ENCODE measurements at places on chromosomes 6 and 20.
A peak's percentile ranks its signal among the peaks of the same experiment; 100 is the strongest.

GRCh38 chr6:99841297-99841696, 152.7 kb downstream of the MCHR2 start:
- no peak for DNase-seq

DNA sequence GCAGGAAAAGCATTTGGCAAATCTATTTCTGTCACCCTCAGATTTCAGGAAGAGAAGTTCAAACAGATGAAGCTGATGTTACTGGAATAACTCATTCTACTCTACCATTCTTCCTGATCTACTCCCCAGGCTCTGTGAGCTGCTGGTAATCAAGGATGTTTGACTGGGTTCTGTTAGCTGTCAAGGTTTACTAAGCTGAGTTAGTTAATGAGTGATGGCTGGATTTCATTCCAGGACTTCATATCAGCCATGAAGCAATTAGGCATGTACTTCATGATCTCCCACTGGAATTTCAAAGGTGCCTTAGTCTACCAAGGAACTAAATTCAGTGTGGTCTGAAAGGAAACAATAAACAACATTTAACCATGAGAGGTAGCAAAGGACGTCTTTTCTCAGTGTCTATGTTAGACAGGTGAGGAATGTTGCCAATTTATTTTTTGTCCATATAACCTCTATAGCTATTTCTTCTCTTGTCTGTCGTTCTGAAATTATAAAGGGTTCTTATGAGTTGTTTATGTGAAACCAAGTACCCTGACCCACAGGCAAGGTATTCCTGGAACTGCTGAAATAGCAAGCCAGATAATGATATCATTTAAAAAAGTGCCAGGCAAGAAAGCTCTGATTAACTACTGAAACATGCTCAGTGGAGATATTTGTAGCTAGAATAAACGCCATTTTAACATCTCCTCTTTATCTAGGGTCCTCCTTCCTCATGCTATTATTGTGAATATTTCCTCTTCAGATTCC, 112.9 kb downstream of the BACH2 start:
- no peak for DNase-seq

GRCh38 chr6:125188037-125188436, 34.5 kb downstream of the TPD52L1 start:
- peak; percentile 38 for DNase-seq

DNA sequence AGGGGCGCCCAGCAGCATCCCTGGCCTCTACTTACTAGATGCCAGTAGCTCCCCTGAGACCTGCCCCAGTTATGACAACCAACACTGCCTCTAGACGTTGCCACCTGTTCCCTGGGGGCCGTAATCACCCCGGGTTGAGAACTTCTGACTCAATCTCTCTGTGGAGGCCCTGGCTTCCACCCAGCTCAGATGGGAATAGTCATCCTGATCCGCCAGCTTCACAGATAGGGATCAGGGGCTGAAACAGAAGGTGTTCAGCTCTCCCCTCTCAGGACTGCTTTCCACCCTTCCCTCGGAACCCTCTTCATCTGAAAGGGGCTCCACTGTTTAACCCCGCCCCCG, 3.3 kb downstream of the CAPN11 start:
- peak; percentile 59 for DNase-seq

DNA sequence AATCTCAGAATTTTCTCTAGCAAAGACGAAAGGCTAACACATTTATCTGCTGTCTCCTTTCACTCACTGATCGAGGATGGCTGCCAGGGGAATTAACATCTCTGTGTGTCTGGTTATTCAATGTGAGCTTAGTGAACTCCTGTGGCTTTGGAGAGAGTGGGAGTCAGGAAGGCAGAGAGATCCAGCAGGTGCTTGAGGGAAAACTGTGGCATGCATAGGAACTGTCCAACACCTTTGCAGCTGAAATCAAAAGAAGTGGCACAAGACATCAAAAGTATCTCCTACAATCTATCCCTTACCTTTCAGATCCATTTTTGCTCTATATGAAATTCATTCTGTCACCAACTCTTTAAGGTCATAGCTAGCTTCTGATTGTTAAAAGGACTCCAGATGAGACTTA, 11.8 kb upstream of the FAM184A start:
- DNase-seq: no peak

DNA sequence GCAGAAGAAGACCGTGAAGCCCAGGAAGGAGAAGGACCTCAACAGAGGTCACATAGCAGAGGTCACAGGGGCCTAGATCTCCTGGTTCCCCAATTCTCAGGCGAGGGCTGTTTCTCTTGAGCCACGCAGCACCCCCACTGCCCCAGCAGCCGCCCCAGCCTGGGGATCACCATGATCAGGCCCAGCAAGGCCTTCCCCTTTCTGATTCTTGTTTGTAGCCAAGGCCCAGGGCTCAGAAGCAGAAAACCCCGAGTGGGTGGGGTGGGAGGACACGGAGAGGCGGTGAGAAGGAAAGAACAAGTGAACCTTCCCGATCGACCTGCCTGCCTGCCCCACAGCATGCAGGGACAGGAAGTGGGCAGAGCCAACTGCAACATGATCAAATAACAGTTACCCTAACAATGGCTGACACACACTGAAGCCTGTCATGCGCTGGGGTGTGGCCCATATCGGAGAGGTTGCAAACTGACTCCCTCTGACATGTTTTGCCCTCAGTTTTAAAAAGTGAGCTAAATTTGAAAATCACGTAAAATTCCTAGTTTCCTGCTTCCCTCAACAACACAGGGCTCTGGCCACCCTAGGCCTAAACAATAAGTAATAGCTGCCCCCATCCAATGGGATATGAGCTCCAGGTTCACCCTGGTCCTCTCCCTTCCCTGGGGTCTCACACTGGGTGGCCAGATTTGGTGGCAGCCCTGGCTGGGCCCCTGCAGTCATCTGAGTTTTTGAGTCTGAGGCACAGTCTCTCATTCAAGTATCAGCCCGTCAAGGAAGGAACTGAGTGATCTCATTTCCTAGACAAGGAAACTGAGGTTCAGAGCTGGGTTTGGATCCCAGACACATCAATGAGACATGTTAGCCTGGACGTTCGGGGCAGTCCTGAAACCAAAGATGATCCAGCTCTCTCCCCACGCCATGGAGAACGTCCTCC, 6.5 kb downstream of the PEDS1 start:
- DNase-seq: peak; percentile 34

DNA sequence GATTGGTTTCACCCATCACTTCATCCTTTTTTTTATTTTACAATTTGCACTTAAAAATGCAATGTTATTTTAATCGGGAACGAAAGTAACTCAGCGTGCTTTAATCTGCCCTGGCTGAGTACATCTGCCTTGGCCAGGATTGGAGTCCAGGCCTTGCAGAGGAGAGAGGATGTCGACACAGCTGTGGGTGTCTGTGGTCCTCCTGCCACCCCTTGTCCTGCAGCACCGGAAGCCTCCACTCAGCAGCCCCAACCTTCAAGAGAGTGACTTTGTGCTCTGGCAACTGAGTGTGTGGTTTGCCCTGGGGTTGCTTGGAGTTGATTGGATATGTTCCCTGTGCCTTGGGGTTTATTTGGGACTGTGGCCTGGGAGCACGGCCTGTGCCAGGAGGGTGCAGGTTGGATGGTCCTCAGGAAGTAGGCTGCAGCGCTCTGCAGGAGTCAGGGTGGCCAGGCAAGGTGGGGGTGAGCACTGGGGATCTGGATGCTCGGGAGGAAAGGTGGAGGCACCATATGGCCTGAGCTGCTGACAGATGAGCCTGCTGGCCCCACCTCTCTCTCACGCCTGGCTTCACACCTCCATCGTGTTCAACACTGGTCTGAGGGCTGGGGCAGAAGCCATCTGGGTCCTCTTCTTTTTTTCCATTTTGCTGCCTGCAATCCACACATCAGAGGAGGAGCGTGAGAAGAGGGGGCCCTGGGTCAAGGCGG, 4.3 kb downstream of the MYT1 start:
- DNase-seq: peak; percentile 2

DNA sequence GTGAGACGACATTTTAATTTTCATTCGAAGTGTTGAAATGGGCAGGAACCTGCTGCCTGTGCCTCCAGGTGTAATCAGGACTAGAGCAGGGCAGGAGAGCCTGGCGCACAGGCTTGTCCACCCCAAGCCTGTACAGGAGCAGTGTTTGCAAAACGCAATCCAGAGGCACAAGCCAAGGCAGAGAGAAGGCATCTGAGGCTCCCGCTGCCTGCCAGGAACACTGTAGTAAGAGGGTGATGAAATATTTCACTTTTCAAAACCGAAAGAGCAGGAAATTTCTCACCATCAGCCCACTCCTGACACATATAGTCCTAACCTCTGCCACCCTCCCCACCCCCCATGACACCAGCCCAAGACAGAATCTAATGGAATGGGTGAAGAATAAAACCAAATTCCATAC, 132.5 kb downstream of the RTN4IP1 start:
- no peak for DNase-seq

DNA sequence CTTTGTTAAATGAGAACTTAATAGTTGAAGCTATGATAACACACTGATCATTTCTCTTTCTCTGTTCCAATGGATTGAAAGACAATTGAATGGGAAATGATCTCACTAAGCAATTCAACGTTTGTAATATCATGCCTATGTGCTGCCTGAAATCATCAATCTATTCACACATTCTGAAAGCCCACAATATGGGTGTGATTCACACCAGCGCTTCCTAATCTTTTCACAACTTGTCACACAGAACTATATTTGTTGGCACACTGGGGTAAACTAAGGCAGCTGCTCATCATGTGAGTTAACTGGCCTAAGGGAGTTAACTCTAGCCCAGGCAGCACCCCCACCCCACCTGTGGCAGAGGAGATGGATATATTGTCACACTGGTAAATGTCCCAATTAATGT, 37.1 kb upstream of the UTRN start:
- no peak for DNase-seq

DNA sequence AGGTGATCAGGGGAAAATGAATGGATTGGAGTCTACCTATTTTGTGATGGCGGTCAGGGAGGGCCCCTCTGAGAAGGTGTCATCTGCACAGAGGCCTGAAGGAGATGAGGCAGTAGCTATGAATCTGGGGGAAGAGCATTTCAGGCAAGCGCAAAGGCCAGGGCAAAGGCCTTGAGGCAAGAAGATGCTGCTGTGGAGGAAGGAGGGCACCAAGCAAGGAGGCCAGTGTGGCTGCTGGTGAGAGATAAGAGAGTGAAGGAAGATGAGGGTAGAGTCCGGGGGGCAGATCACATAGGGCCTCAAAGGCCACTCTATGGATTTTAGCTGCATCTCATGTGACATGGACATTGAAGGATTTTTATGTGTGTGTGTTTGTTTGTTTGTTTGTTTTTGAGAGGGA, 20.6 kb upstream of the CSNK2A1 start:
- no peak for DNase-seq

DNA sequence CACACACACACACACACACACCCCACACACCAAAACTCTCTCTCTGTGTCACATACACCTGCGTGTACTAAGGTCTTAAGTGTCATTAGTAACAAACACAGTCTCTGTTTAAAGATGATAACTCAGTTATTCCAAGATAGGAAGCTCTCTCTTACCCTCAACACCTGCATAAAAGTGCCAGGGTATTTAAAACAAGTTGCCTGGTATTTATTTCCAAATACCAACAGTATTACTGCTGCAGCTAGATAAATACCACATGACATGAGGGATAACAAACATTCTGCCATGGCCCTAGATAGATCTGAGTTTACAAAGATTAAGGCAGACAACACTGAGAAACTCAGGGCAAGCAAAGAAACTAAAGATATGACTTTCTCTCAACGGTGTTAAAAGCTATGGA, 118.5 kb downstream of the SIM1 start:
- no peak for DNase-seq

- DNase-seq: peak; percentile 25
Observed at GRCh38 chr6:551405-551804, 105.5 kb downstream of the HUS1B start.

DNA sequence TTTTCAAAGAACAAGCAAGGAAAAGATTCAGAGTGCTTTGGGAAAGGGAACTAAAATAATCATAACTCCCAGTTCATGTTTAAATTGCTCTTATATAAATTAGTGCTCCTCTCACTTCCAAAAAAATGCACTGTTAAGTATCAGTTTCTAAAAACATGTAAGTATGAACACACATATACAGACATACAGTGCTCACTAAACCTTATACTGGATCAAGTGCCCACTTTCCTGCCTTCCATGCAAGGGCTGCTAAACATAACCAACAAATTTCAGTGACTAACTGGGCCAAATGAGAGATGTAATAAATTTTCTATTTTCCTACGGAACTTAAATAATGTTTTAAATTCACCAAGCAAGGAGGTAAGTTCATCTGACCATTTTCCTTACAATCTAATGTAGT, 6.4 kb downstream of the TFAP2A start:
- no peak for DNase-seq

DNA sequence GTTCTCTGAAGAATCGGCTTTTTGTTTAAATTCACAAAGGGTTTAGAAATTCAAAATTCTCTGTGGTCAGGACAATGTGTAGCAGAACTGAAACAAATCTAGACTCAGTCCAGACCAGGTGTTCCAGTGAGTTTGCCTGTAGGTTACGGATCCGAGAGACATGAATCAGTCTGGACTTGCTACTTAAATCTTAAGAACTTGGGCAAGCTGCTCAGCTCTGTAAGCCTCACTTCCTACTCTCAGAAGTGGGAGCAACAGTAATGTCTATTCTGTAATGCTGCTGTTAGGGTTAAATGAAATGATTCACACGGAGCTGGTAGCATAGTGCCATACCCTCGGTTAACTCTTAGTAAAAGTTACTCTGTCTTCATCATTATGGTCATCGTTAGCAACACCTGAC, 37.7 kb downstream of the HECA start:
- DNase-seq: no peak

GRCh38 chr6:48027704-48028435, 83.1 kb downstream of the PTCHD4 start:
- DNase-seq: peak; percentile 9

DNA sequence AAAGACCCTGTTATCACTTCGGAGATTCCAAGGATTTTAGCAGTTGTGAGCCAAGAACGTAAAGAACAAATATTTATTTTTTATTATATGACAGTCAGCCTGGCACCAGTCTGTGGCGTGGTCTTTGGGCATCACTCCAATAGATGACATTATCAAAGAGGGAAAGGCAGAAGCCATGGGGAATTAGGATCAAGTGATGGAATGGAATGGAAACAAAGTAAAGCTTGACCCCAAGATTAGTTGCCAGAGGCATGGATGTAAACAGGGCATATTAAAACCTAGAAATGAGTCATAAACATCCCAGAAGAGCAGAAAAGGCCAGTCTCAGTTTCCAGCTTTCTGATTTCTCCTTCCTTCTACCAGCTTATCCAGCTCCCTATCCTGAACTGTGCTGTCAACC, 11.5 kb downstream of the EIF2S2 start:
- no peak for DNase-seq

DNA sequence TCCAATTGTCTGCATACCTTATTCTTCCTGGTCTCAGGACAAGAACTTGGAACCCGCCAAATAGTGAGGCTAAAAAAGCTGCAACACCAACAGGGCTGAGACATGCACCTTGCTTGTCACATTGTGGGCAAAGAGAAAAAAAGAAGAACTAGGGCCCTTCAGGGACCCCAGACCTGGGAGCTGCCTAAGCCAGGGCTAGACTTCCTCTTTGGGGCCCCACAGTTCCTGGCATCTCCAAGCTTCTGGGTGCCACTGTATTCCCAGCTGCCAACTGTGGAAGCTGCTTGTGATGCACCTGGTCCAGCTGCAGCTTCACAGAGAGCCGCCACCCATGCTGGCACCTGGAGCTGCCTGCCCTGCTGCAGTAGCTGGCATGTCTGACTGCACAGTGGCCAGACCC, 370.6 kb downstream of the CD83 start:
- DNase-seq: no peak

- DNase-seq: peak; percentile 98
Observed at GRCh38 chr6:82396964-82397751, 33.5 kb downstream of the TPBG start.

All from fibroblast of lung (primary cell).